Activated effector memory CD4-positive, alpha-beta T cell treated with anti-CD3 and anti-CD28 coated beads, Interleukin-2, amount 50 U/mL, for 16 hours (primary cell): ENCODE measurements at places on chromosomes 3 and 15.
A peak's percentile ranks its signal among the peaks of the same experiment; 100 is the strongest.

- DNase-seq, result no peak
These were observed 1020.3 kb downstream of the NAALADL2 start for GRCh38 chr3:175879417-175879816.

GRCh38 chr15:65991721-65992483, 122.6 kb downstream of the RAB11A start:
- DNase-seq, result no peak

DNA sequence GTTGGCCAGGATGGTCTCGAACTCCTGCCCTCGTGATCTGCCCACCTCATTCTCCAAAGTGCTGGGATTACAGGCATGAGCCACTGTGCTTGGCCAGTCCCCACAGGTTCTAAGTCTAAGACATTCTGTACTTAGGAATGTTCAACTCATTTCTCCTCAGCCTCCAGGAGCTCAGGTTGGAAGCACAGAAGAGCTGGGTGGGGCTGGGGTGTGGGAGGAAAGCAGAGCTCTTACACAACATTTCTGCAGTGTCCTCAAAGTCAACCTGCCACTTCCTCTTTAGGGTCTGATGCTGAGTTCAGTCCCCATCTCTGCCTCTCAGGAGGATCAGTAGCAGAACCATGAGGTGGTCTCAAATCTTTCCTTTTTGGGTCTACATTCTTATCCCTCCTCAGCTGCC, 75.5 kb downstream of the MRPL46 start:
- DNase-seq, result no peak

GRCh38 chr3:187914231-187914630, 169.0 kb upstream of the BCL6 start:
- no peak for DNase-seq

DNA sequence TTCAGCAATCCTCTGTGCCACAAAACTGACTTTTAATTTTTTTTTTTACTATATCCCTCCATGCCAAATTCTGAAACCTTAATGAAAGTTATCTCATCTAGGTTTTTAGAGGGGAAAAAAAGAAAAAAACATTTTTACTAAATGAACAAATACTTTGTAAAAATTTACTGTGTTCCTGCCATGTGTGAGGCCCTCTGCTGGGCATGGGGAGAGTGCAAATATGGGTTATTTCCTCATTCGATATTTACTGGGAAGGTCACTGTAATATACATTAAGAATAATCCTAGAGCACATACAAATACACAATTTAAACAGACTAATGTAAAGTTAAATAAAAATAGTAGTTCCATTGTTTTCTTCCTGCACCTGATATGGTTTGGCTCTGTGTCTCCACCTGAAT, 215.0 kb downstream of the GRM7 start:
- no peak for DNase-seq

GRCh38 chr15:35630985-35631384, 85.0 kb upstream of the DPH6 start:
- DNase-seq, result no peak

- no peak for DNase-seq
These were observed 1369.9 kb downstream of the SI start for GRCh38 chr3:163708428-163708827.

- no peak for DNase-seq
These were observed 210.8 kb downstream of the CGGBP1 start for GRCh38 chr3:87848003-87848402.

- DNase-seq, result peak; percentile 90
These were observed 51.2 kb upstream of the MINAR1 start for GRCh38 chr15:79380755-79381497.

- DNase-seq, result no peak
These were observed 32.9 kb downstream of the B3GALNT1 start for GRCh38 chr3:161072211-161072621.

- DNase-seq, result no peak
These were observed 319.6 kb upstream of the IL12A start for GRCh38 chr3:159668990-159669476.

GRCh38 chr3:94093151-94093550, 30.3 kb downstream of the NSUN3 start:
- no peak for DNase-seq
